ENCODE measurements at places on chromosomes 3 and 15. TPM values are rescaled to one million over a fixed set of nuclear protein-coding genes. Genes with fewer than 3 reads are reported as not detected.

DNA sequence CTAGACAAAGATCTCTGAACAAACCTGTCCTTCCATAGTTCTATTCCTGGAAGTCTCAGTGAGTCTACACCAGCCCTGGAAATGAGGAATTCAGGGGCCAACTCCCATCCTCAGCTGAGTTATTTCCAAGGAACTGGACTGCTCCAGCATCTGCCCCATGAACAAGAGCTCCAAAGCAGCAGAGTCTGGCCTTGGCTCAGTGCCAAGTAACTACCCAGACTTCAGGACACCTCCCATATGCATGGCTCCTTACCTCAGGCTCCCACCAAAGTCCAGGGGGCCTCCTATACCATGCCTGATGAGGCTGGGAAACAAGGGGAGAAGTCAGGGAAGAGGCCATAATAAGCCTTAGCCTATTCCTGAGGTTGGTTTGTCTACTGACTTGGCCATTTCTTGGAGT lies 45.0 kb downstream of the FAIM start:
- H3K4me1 ChIP-seq, result no peaks in the 10 kb centered on the region
- DNase-seq, result no peak
- no peaks in the 10 kb centered on the region for H3K36me3 ChIP-seq
- H3K27ac ChIP-seq, result no peak overlapping the region
- no peak overlapping the region for H3K4me3 ChIP-seq

Gene SI
- not detected for total RNA-seq

Gene STIMATE
- 29.9 TPM for total RNA-seq

Gene THBS1
- 307 TPM for total RNA-seq

Data from ovary (tissue), 10 donors.